ENCODE measurements at places on chromosomes 7 and 10.
A peak's percentile ranks its signal among the peaks of the same experiment; 100 is the strongest.

DNA sequence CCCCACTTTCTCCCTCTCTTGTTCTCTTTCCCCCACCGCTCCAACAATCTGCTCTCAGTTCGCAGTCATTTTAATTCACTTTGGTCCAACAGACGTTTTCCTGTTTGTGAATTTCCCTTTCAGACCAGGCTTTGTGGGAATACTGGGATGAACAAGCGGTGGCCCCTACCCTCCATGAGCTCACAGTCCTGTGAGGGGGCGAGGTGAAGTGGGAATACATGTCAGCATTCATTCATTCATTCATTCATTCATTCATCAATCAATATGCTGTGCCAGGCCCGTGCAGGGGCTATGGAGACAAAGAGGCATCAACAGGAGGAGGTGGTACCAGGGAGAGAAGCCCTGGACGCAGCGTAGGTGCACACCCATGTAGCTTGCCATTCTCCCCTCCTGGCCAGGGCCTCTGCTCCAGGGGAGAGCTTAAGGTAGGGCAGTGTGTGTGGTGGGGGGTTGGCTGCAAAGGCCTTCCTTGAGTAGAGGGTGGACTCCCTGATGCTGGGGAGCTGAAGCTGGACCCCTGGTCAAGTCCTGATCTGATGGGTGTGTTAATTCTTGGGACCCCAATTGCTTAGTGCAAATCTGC is 16.1 kb downstream of the PRF1 start:
- no peak for DNase-seq

DNA sequence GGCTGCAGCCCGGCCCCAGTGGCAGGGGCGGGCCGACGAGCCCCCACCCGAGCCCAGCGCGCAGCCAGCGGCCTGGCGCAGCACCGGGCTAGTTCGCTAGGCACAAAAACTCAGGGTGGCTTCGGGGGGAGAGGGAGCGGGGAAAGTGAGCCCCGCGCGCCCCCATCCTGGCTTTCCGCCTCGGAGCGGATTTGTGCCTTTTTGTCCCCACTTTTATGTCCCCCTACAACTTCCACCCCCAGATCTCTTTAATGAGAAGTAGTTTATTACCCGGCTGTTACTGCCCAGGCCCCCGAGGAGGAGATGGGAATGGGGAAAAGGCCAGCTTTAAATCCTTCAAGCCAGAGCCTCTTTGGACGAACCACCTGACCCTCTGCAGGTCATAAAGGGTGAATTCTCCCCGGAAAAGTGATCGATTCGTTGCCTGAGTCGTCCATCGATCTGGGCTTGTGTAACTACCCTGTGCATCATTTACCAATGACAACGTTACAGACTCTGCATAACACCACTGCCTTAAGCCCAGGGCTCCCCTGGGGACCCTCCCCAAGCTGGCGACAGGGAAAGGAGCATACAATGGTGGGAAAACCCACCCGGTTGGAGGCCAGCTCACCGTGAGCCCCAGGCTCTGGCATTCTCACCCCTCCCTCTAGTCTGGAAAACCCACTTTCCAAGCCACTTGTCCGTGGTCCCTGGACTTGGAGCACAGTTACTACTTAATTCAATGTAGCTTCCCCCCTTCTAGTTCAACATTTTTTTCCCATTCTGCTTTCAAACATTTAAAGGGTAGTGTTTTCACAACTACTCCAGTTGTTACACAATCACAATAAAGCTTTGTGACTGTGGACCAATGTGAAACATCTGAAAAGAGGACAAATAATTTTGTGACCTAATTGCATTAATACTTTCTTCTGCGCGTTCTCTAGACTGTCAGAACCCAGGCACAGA is 748 bp upstream of the SH3PXD2A start:
- DNase-seq, result no peak

DNA sequence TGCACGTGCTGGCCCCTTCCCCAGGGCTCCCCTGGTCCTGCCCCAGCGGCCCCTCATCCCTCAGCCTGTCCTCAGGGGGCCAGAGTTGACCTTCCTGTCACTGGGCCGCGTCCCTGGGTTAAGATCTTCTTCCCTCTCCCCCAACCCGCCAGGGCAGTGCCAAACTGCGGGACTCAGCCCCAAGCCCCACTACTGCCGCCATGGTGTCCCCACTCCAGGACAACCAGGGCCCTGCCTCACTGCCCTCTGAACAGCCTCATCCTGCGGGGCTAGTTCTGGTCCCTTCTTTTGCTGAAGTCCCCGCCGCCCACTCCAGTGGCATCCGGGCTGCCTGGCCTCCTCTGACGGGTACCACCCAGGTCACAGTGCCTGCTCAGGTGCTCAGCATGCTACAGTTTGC is 37.5 kb downstream of the UNCX start:
- DNase-seq, result no peak

DNA sequence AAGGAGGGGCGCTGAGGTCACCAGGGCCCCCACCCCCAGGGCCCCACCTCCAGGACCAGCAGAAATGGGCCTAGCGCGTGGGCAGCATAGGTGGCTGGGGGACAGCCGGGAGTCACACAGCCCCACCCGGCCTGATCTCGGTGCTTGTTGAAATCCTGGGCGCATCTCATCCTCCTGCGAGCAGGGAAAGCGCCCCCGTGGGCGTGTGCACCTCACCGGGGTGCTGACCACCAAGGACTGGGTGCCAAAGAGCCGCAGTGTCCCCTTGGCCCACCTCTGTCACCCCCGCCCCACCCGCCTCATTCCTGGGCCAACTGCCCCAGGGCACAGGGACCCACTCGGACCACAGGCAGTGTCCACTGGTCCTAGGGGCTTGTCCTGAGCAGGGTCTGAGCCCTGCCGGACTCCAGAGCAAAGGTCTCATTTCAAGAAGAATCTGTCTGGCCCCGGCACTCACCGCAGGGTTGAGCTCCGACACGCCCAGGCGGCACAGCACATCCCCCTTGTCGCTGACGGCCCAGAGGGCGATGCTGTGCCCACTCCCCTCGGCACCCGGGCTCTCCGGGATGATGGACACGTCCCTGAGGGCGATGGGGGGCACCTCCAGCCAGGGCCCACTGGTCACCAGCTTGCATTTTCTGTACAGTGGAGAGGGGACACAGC is 11.4 kb downstream of the BHLHA15 start:
- DNase-seq, result no peak

GRCh38 chr10:17174626-17175025 is 26.8 kb downstream of the TRDMT1 start:
- DNase-seq, result peak; percentile 13

DNA sequence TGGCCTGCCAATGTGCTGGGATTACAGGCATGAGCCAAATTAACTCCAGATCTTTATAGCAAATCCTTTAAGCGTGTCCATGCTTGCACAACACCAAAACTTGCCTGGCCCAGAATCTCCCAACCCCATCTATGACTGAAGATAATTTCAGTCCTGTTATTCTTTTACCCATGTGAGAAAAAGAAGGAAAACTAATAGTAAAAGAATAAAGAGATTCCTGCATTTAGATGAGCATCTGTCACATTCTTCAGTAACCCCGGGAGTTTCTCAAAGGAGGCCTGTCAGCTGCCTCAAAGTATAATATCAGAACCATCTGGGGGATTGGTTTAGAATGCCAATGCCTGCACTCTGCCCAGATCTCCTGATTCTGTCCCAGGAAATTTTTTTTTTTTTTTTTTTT is 158.1 kb upstream of the KMT2E start:
- DNase-seq, result no peak

GRCh38 chr7:132897093-132897687 is 184.7 kb downstream of the CHCHD3 start:
- no peak for DNase-seq

- DNase-seq, result peak; percentile 76
Observed at GRCh38 chr7:130276796-130277762, 10.4 kb downstream of the CPA2 start.

- DNase-seq, result peak; percentile 31
Observed at GRCh38 chr10:14173706-14174594, 156.8 kb downstream of the FRMD4A start.

DNA sequence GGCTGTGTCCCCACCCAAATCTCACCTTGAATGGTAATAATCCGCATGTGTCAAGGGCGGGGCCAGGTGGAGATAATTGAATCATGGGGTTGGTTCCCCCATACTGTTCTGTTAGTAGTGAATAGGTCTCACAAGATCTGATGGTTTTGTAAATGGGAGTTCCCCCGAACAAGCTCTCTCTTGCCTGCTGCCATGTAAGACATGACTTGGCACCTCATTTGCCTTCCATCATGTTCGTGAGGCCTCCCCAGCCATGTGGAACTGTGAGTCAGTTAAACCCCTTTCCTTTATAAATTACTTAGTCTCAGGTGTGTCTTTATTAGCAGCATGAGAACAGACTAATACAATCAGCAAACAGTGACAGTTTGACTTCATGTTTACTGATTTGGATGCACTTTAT is 14.6 kb upstream of the R3HCC1L start:
- DNase-seq, result no peak

- DNase-seq, result no peak
Observed at GRCh38 chr7:116570306-116570705, 45.5 kb downstream of the CAV1 start.

DNA sequence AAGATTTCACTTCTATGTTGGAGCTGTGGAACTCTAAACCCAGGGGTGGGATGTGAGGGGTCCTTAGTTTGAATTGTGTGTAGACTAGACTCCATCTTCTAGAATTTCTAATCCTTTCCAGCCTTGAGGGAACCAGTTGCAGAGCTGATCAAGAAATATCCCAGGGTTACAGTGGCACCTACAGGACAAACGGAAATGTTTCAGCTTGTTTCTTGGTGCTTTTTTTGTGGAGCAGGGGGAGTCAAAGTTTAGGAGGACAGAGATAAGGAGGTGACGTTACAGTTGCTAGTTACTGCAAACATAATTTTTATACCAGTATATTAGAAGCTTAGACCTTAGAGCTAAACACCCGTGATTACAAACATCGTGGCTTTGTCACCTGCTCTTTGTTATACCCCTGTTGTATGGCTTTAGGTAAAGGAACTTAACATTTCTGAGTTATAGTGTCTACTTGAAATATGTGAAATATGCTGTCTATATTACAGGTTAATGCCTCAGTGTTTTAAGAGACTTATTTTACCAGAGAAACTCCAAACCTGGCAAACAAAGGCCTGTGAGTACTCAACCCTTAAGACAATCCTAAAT is 84.5 kb upstream of the DYNC1I1 start:
- peak; percentile 7 for DNase-seq

GRCh38 chr7:69341288-69341687 is 257.0 kb upstream of the AUTS2 start:
- no peak for DNase-seq

DNA sequence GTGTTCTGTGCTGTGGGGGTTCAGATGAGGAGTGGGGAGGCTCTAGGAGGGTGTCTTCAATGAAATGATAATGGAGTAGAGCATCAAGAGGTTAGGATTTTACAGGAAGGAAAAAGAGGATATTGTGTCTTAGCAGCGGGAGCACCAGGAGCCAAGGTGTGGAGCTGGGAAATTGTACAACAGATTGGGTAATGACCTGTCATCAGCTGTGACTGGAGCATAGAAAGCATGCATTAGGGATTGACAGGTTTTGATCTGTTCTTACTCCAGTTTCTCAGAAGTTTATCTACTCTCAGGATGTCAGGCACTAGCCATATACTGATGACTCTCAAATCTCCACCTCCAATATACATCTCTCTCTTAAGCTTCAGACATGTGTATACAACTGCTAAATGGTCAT is 196.9 kb downstream of the ARHGAP12 start:
- no peak for DNase-seq

DNA sequence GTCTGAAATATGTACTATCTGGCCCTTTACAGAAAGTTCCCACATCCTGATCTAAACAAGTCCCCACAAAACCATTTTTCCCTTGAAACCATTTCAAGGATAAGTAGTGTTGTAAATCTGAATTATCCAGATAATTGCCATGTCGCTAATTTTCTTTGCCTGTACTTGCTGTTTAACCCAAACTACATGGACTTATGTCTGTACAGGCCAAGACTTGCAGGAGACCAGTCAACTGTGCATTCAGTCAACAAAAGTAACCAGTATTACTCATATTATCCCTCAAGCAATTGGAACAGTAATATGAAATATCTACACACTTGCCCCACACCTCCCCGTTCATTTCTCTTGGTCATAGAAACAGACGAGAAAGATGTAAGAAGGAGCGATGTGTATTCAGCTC is 347.8 kb upstream of the NFE2L3 start:
- no peak for DNase-seq

- no peak for DNase-seq
Observed at GRCh38 chr7:77404641-77405040, 11.5 kb downstream of the GSAP start.

DNA sequence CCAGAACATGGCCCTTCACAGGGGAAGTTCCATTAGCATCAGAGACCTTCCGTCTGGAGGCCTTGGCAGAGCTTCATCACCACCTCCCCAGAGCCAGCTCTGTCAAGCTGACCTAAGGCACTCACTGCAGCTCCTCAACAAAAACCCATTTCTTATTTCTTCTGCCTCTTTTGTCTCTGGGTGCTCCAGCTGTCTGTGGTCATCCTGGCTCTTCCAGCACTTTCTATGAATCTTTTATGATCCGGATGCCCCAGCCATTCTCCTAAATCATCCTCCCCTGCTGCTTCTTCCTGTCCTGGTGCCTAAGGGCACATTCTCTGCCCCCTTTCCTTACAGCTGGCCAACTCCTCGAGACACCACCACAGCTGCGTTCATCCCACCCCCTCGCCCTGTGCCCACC is 171.7 kb upstream of the INSYN2A start:
- DNase-seq, result no peak

- DNase-seq, result no peak
Observed at GRCh38 chr10:78420946-78421735, 387.5 kb downstream of the RPS24 start.

- DNase-seq, result peak; percentile 30
Observed at GRCh38 chr10:121910673-121911420, 17.0 kb downstream of the ATE1 start.

DNA sequence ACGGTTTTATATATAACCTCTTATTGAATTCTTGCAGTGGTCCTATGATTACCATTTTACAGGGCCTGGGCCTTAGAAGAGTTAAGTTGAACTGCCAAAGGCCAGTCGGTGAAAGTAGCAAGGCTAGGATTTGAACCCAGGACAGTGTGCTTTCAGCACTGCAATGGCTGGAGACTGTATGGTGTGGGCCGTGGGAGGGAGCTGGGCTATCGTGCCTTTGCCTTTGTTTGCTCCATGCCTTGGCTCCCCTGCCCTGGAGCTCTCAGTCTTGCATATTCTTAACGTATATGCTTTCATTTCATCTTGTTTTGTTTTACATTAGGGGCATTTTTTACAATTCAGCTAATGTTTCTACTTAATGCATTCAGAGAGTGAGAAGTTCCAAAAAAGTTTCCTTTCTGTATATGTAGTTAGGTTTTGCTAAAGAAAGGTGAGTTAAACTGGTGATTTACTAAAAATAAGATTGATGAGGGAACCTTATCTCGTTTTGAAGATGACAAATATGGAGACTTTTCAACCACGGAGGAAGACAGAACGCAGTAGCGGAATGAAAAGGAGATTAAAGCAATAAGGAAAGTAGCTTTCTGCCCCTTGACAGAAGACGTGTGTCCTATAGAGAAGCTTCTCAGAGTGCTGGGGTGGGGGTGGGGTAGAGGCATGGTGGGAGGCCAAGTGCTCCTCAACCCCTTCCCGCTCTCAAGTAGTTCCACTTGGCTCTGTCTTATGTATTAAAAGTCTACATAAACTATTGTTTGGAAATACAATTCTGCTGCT is 82.5 kb downstream of the RTKN2 start:
- no peak for DNase-seq

Measured in GM03348 (cell line).